ENCODE measurements at places on chromosomes 5 and 9. TPM values are rescaled to one million over a fixed set of nuclear protein-coding genes. Genes with fewer than 3 reads are reported as not detected.
A peak's percentile ranks its signal among the peaks of the same experiment; 100 is the strongest.

DNA sequence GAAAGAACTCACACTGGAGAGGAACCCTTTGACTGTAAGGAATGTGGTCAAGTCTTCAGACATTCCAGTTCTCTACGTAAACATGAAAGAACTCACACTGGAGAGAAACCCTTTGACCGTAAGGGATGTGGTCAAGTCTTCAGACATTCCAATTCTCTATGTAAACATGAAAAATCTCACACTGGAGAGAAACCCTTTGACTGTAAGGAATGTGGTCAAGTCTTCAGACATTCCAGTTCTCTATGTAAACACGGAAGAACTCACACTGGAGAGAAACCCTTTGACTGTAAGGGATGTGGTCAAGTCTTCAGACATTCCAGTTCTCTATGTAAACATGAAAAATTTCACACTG, 32.6 kb downstream of the MAPK9 start:
- no peak for DNase-seq

The XRCC4 gene
- 24.3 TPM for total RNA-seq

- no peak for DNase-seq
Measured at GRCh38 chr5:158899792-158900191, 199.9 kb downstream of the EBF1 start.

The ATOX1 gene
- 92.5 TPM for total RNA-seq

- DNase-seq: peak; percentile 35
Measured at GRCh38 chr9:126763130-126763764, 41.6 kb upstream of the ZBTB43 start.

DNA sequence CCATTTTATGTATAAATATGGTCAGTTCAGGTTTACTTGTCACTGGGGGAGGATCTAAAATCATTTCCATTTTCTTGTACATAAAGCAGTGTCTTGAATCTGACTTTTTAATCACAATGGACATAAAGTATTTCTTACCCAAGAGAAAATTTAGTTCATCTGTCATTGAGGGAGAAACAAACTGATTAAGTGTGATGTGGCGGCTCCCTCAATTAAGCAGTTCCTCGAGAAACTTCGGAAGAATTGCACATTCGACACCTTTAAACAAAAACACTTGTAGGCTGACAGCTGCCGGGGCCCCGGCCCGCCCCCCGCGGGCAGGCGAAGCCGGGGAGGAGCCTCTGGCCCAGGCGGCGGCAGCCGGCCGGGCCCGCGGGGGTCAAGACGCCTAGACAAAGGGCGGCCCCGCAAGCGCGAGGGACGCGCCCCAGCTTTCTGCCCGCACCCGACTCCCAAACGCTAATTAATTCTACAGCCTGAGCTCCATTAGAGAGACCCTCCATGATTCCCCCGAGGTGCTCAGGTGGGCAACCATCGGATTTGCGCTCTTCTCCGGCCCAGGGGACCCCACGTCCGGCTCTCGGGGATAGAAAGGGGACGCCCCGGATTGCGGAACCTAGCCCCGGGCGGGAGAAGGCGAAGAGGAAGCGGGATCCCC, 750 bp downstream of the TRIM36 start:
- no peak for DNase-seq

DNA sequence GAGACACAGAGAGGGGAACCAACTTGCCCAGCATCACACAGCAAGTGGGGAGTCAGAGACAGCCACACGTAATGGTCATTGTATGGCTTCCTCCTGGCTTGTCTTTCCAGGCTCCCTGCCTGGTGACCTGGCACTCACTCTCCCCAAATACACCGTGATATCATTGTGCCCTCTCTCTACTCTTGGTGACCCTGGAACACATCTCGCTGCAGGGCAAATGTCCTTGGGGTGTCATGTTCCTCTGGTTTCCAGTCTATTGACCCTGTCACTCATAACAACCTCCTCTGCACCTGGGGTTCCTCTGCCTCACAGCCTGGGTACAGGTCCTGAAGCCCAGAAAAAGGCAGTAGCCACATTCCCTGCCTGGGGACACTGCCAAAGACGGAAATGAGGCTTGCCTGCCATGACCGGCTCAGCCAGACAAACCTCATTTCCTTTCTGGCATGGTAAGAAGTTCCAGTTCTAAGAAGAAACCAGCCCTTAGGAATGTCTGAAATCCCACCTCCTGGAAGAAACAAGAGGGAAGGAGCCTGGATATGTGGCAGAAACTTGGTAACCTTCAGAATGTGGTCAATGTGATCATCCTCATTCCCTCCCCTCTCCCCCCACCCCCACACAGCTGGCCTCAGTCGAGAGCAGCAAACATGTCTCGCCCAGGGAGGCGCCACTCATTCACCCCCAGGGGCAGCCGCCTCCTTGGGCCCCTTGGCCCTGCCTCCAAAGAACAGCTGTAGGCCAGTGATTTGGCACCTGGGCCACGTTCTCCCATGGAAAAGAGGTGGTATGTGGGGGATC, 30.6 kb upstream of the SMU1 start:
- DNase-seq: no peak

- no peak for DNase-seq
Measured at GRCh38 chr9:76342858-76343257, 51.4 kb downstream of the RFK start.

The HTR1A gene
- total RNA-seq: not detected

The LCN1 gene
- not detected for total RNA-seq

- DNase-seq: no peak
Measured at GRCh38 chr5:17056141-17056631, 120.1 kb upstream of the MYO10 start.

DNA sequence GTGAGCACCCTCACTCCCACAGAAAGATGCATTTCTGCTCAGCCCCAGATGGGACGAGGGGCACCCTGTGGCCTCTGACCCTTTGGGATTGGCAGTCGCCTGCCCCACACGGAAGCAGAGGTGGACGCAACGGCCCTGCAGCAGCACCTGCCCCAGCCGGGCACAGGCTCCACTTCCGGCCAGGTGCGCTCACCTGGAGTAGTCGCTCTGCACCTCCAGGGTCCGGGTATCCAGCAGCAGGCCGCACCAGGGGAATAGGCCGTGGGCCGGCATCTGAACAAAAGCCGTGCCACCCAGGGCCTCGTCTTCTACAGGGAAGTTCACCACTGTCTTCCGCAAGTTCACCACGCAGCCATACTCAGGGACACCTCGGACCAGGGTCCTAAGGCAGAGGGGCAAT, 30.7 kb downstream of the TERT start:
- DNase-seq: no peak

- DNase-seq: no peak
Measured at GRCh38 chr5:85647349-85648127, 970.2 kb upstream of the COX7C start.
